Mesothelial cell of epicardium (in vitro differentiated cells): ENCODE measurements at places on chromosomes 5 and 9.

GRCh38 chr5:31385774-31386537 lies 145.9 kb downstream of the DROSHA start:
- no peak for DNase-seq

DNA sequence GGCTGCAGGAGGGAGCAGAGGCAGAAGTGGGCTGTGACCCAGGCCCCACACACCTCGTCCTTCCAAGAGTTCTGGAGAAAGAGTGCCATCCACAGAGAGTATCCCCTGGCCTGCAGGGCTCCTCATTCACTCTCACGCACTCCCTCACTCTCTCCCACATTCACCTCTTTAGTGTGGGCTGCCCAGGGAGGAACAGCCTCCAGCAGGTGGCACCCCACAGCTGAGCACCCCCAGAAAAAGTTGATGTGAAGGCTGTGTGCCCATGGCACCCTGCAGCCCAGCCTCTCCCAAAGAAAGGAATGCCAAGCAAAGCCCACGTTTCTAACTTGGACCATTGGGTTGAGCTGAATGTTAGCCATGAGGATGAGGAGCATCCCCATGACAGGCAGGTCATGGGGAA lies 4.5 kb upstream of the SHC3 start:
- no peak for DNase-seq

- no peak for DNase-seq
These were observed 13.0 kb upstream of the CYFIP2 start for GRCh38 chr5:157252711-157253465.

GRCh38 chr5:163106098-163106497 lies 331.3 kb upstream of the CCNG1 start:
- no peak for DNase-seq

DNA sequence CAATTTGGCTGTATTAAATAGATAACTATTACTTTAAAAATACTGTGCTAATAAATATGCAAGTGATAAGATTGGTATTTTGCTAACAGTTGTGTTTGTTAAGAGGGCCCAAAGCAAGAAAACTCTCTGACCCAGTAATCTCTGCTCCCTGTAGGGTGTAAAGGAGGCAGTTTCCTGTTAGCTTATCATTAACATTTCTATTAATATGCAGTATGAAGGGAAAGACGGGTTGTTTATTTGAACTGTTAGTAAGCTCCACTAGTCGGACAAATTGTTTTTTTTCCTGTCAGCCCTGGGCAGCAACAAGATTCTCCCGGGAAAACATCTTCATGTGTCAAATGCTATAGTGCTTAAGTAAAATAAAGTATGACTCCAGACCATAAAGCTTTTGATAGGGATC lies 35.6 kb downstream of the ERP44 start:
- no peak for DNase-seq

DNA sequence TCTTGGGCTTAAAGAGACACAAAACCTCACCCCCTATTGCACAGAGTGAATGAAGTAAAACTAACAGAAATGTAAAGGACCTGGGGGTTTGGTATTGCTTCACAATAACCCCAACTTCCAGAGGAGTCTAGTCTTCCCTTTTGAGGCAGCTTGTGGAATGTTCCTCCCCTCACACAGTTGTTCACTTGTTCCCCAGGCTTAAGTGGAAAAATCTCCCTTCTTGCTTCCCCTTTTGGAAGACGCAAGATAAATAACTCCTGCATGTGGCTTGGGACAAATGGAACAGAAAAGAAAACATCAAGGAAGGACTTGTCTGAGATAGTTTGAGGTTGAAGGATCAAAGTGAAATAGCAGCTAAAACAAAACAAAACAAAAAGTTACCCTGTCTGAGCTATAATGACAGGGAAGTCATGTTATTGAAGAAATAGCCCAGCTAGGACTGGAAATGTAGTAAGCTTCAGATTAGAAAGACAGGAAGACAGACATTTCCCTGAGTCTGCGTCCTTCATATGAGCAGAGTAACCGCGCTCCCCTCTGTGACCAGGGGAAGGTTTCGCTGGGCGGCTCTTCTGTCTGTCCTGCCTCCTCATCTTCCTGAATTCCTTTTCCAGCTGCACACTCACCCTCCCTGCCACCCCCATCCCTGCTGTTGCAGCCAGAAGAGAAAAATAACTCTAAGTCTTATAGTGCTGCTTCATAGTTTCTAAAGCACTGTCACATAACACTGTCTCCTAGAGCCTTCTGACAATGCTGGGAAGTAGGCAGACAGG lies 8.8 kb downstream of the SPARC start:
- DNase-seq = no peak

DNA sequence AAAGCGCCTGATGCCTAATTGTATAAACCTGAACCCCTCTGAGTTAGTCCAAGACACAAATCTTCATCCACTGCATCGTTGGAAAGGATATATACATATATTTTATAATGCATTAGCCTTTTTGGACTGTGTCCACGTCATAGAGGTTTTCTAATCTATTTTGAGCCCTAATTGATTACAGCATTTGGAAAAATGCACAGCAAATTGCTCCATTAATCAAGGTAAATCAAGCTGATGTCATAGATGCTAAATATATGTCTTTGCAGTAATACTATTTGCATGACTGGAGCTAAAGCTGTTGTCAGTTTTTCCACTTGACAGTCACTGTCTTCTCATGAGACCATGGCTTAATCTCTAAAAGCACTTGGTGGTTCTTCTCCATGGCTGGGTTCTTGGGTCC lies 483.5 kb upstream of the TNC start:
- no peak for DNase-seq

GRCh38 chr5:103111468-103111867 lies 8.5 kb downstream of the GIN1 start:
- no peak for DNase-seq

GRCh38 chr5:178298283-178298807 lies 65.7 kb upstream of the PHYKPL start:
- no peak for DNase-seq

DNA sequence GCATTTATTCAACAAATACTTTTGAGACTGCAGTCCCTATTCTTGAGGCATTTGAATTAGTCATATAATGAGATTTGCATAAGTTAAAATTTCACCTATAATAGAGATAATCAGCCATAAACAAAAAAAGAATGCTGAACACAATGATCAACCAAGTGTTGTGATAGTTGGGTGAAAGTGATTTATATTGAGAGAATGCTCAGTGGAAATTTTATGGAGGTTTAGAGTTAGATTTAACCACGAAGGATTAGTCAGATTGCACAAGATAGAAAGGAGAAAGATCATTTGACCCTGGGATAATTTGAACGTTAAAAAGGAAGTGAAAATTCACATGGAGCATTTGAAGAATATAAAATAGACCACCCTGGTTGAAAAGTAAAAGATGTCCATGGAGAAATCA lies 356.2 kb downstream of the NPR3 start:
- no peak for DNase-seq

DNA sequence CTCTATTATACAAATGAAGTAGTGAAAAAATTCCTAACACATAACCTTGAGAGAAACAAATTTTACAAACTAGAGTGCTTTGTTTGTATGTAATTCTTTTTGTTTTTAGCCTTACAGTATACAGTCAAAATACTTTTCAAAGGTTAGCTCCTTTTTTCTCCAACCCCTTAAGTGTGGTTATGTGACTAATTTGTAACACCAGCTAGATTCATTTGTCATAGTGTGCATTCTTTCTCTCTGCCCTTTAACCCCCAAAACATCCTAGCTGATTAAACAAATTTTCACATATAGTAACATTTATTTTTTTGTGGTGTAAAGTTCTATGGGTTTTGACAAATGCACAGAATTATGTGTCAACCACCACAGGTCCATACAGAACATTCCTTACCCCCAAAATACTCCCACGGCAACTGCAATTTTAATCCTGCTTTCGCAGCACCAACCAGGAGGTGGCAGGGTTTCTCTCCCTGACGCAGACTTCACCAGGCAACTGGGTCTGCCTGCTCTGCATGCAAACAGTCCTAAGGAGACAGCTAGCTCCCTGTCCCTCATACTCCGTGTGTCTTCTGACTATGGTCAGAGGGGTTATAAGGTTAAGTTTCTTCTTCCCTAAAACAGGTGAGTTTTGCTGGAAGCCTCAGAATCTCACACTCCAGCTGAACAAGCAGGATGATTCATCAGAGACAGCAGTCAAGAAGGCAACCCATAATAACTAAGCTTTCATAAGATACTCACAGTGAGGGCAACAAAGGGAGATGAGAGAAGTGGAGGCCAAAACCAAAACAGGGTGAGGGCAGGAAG lies 44.5 kb upstream of the NR5A1 start:
- DNase-seq = peak; percentile 68

GRCh38 chr9:85717220-85717619 lies 24.5 kb downstream of the AGTPBP1 start:
- DNase-seq = no peak

DNA sequence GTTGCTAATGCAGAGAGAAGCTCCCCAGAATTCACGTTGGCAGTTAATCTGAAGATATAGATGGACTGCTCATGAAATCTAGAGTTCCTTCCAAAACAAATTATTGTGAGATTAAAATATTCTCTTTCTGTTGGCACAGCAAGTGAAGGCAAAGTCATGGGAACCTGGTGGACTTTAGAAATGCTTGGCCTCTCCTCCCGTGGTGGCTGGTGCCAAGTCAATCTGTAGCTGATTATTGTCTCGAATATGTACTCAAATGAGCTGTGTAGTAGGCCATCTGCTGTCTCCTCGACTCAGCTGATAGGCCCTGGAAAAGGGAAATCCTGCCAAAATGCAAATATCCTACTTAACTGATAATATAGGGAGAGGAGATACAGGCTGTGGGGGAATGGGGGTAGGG lies 69.3 kb downstream of the DAPK1 start:
- no peak for DNase-seq

- no peak for DNase-seq
These were observed 61.7 kb downstream of the MRPL36 start for GRCh38 chr5:1737790-1738405.

DNA sequence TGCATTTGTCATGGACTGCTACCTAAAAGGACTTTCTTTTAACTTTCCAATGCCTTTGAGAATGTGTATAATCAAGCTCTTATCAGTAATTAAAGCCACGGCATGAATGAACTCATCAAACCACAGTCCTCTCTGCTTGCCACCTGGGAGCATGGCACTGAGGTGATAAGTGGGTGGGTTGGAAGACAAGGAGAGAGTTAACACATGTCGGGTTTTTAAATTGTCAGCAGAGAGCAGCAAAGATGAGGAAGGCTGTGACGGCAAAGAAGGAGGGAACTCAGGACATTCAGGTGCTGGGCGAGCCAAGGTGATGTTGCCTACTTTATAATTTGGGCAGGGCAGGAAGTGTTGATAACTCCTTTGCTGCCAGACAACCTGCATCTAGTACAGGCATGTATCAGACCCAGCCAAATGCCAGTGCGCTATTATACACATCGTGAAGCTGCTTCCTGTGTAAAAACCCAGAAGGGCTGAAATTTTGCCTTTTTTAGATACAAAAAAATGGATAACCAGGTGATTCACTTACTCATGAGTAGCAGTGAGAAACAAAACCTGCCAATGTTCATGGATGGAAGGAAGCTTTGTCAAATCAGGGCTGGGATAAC lies 269.1 kb downstream of the KIF4B start:
- no peak for DNase-seq

GRCh38 chr5:158456756-158457155 lies 597.8 kb upstream of the CLINT1 start:
- no peak for DNase-seq
